ENCODE measurements at places on chromosomes 6 and 20.

- DNase-seq, result no peak
Measured at GRCh38 chr6:110492584-110492983, 16.2 kb upstream of the SLC22A16 start.

DNA sequence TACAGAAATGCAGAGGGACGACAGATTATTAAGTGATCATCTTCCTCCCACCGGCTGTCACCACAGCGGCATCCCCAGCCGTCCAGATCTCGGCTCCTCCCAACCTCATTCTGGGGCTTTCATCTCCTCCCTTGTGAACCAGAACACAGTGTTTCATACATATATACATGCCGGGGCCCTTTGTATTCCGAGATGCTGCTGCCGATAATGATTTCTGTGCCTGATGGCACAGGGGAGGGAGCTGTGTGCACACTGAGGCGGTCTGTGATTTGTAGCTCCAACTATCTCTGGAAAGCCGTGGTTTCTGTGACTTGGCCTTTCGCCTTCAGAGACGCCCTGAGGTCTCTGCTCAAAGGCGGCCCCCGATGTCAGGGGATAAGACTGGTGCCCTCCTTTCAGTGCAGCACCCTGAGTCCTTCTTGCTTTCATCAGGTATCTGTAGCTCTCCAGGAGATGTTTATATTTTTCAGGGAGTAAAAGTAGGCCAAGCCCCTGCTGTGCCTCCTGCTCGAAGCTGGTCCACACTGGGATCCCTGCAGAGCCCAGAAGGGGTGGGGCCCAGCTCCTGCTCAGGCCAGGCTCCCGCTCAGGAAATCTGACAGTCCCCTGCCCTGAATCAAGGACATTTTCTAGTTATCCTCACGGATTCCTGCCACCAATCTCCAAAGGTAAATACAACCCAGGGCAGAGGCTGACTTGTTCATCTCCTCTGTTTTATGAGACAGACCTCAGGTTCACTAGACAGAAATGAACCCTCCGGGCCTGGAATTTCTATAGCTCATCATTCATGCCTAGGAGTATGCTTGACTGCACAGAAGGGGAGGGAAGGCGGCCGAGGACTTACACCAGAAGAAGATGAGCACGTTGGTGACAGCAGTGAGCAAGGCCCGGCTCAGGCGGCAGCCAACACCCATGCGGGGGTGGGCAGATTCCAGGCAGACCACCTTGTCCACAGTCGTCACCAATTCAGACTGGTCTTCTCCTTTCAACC is 11.2 kb downstream of the LEMD2 start:
- DNase-seq, result no peak

GRCh38 chr6:168363811-168364792 is 44.5 kb upstream of the DACT2 start:
- no peak for DNase-seq

DNA sequence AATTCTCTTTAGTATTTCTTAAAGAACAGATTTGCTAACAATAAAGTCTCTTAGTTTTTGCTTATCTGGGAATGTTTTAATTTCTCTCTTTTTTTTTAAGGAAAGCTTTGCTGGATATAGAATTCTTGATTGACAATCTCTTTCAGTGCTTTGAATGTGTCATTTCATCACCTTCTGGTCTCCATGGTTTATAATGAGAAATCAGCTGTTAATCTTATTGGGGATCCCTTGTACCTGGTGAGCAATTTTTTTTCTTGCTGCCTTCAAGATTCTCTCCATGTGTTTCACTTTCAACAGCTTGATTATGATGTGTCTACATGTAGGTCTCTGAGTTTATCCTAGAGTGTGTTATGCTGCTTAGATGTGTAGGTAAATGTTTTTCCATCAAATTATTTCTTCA is 16.4 kb upstream of the PSMF1 start:
- DNase-seq, result no peak

DNA sequence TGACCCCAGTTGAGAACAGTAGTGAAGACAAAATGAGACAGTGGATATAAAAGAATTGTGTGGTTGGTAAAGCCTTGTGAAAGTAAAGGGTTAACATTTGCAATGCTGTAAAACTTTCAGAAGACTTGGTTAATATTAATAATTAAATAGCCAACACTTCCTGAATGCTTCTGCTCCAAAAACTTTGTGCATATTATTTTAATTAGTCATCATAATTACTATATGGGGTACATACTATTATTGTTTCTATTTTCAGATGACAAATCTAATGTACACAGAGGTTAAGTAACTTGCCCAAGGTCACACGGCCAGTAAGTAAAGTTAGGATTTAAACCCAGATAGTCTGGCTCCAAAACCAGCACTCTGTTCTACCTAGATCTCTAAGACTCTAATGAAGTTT is 291.3 kb downstream of the OGFRL1 start:
- DNase-seq, result no peak

- DNase-seq, result no peak
Measured at GRCh38 chr20:32004963-32005362, 5.3 kb upstream of the CCM2L start.

DNA sequence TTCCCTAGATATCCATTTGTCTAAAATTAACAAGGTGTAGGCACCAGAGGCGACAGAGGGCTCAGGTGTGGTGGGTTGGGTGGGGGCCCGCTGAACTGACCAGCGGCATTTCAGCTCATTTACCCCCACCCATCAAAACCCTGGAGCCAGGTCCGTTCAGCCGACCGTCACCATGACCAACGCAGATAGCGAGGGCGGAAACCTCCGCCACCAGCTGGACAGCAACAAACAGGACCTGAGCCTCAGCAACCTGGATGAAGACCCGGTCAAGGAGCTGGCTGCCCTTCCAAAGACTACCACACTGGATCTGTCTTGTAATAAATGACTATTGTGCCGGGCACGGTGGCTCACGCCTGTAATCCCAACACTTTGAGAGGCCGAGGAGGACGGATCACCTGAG is 120.8 kb upstream of the LGSN start:
- no peak for DNase-seq

- no peak for DNase-seq
Measured at GRCh38 chr6:34150766-34151165, 4.9 kb upstream of the GRM4 start.

GRCh38 chr6:154509421-154510143 is 903 bp downstream of the CNKSR3 start:
- DNase-seq, result no peak

DNA sequence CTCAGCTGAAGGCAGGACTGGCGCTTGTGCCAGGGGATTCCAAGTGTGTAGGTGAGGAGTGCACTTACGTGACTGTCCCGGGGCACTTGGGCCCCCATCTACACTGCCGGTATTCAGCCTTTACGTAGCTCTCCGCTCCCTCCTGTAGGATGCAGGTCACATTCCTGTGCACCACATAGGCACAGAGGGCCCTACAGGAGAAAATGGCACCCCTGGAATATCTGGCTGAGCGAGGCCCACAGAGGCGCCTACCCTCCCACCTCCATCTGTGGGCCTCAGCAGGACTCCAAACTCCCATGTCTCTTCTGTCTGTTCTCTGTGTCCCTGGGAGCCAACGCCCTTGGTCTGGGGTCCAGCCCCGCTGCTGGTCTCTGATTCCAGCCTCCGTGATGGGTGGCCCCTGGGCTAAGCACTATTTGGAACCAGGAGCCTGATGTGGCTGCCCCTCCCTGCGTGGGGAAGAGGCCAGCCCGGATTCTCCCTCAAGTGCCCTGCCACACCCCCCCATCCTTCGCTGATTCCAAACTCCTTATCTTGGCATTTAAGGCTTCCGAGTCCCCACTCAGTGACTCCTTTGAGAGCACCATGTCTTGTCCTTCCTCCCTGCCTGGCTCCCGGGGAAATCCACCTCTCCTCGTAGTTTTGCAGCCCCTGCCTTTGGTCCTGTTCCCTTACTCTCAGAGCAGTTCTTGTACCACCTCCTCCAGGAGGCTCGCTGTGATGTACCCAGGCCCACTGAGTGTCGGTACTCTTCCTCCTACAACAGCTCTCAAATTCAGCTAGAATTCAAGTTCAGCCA is 1.5 kb downstream of the EMILIN3 start:
- no peak for DNase-seq
